HuH-7.5 (cell line): ENCODE measurements at places on chromosomes 2 and 18.

DNA sequence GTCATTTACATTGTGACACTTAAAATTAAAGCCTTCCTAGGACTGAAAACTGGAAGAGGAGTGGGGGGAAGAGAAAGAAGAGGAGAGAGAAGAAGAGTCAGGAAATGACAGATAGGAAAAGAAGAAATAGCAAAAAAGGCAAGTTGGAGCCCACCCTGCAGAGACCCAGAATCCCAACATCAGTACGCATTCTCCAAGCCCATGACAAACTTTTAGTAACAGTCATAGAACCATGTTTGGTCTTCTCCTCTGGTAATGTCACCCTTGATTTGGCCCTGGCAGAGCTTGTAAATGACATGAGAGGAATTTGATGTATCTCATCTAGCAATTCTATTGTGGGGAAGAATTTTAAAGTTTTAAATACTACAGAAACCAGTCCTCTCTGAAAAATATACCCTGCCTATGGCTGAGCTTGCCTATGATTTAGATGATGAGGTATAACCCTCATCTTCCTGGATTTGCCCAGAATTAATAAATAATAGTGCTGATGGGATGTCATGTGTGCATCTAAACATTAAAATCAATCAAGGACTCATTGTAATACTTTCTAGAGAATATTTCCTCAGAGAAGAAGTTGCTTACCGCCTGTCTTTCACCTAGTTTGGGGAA lies 40.2 kb downstream of the APOB start:
- no peak for DNase-seq

DNA sequence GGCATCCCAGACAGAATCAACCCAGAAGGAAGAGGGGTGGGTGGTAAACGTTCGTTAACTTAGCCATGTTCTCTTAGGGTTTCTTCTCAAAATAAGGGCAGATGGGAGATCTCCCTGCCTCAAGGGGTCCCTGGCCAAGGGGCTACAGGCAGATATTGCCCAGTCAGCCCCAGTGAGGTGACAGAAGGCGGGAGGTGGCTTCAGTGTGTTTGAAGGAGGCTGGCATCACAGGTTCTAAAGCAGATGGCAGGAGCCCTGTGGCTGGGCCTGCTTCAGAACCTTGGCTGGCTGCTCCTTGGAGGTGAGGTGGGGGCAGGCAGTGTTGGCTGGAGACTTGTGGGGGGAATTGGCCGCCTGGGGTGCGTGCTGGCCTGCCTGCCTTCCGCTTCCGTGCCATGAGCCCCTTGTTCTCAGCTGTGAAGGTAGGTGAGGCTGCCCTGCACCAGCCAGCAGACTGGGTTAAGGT lies 23.5 kb downstream of the HPCAL1 start:
- DNase-seq = no peak

DNA sequence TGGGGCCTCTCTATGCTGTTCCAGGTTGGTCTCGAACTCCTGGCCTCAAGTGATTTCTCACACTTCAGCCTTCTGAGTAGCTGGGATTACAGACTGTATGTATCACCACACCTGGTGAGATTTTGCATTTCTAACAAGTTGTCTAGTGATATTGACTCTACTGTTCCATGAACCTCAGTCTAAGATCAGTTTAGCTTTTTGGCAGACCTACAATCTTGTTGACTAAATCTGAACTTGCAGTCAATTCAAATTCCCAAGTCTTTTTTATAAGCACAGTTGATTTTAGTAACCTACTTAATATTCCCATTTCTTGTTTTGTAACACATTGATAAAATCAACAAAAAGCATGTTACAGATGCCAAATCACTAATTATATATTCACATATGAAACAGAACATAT lies 266.1 kb upstream of the CYP26B1 start:
- DNase-seq = no peak

DNA sequence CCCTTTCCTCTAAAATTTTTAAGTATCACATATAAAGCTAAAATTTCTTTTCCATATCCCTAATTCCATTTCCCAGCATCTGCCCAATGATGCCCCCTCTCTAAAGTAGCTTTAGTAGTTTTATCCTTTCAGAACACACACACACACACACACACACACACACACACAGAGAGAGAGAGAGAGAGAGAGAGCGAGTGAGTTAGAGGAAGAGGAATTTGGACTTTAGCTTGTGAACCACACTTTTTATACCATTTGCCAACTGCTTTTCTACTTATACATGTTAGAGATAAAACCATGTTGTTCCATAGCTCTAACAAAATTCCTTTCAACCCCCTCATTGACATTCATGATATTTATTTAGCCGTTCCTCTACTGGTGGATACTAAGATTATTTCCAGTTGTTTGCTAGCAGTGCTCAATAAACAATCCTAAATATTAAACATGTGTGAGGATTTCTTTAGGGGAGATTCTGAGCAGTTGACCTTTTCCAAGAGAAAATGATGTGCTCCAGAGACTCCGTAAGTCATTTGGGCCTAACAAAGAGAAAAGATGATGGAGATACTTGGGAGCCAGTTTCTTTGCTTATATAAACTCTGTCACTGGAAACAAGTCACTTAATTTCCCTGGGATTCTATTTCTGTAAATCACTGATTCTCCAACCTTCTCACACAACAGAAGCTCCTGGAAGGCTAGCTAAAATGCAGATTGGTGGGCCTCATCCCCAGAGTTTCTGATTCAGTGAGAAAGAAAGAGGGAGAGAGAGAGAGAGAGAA lies 229.7 kb upstream of the SP5 start:
- peak; percentile 40 for DNase-seq

DNA sequence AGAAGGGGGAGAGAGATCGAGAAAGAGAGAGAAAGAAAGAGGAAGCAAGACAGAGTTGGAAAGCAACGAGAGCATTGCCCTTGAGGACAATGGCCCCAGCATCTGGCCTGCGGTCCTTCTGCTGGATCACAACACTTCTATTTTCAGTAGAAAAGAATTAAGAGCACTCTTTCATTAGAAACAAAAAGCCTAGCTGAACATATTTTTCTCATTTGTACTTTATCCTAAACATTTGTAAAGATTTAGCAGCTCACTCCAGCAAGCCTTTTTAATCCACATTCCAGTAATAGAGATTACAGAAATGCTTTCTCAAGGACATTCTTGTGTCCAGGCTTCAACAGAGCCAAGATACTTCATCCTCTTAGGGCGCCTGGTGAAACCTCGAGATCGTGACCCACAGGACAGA lies 31.6 kb upstream of the AFF3 start:
- DNase-seq = no peak

GRCh38 chr2:180033993-180034894 lies 27.1 kb upstream of the CWC22 start:
- DNase-seq = no peak
